ENCODE measurements at places on chromosomes 6 and 20. TPM values are rescaled to one million over a fixed set of nuclear protein-coding genes. Genes with fewer than 3 reads are reported as not detected.

- no peaks in the 10 kb centered on the region for H3K4me1 ChIP-seq
- no peak overlapping the region for H3K27ac ChIP-seq
- H3K4me3 ChIP-seq = no peak overlapping the region
- no peaks in the 10 kb centered on the region for H3K27me3 ChIP-seq
- H3K36me3 ChIP-seq = peaks cover 2% of the 10 kb centered on the region
Measured at GRCh38 chr20:11564491-11564890, 353.2 kb upstream of the BTBD3 start.

- H3K27ac ChIP-seq = no peak overlapping the region
- H3K36me3 ChIP-seq = no peaks in the 10 kb centered on the region
- no peak overlapping the region for H3K4me3 ChIP-seq
- no peak for DNase-seq
- H3K27me3 ChIP-seq = peaks cover 5% of the 10 kb centered on the region
Measured at GRCh38 chr6:147586044-147586443, 77.6 kb downstream of the SAMD5 start.

DNA sequence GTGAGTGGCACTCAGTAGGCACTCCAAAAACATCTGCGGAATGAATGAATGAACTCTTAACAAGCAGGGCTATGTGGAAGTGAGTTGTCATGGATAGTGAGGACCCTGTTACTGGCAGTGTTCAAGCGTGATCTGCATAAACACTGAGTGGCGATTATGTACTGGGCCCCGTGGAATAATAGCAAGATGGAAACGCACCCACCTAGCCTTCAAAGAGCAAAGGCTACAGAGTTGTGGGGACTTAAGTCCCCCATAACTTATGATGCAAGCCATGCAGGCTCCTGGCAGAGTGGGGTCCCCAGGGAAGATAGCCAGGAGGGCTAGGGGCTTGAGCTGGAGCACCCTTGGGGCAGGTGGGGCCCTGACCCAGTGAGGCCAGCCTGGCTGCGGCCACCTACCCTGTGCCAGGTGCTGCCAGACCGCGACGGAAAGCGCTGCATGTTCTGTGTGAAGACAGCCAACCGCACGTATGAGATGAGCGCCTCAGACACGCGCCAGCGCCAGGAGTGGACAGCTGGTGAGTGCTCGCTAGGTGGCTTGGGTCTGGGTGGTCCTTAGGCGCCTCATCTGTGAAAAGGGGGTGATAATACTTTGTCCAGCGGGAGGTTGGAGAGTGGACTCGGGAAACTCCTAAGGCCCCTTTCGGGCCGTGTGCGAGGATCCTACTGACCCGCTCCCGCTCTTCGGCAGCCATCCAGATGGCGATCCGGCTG is 20.0 kb downstream of the DEF6 start:
- H3K4me3 ChIP-seq = no peak overlapping the region
- peaks cover 20% of the 10 kb centered on the region for H3K36me3 ChIP-seq
- H3K27ac ChIP-seq = peak overlapping the region; percentile 1

GRCh38 chr6:65531533-65531932 is 175.5 kb downstream of the EYS start:
- H3K4me1 ChIP-seq = no peaks in the 10 kb centered on the region
- no peak overlapping the region for H3K4me3 ChIP-seq

DNA sequence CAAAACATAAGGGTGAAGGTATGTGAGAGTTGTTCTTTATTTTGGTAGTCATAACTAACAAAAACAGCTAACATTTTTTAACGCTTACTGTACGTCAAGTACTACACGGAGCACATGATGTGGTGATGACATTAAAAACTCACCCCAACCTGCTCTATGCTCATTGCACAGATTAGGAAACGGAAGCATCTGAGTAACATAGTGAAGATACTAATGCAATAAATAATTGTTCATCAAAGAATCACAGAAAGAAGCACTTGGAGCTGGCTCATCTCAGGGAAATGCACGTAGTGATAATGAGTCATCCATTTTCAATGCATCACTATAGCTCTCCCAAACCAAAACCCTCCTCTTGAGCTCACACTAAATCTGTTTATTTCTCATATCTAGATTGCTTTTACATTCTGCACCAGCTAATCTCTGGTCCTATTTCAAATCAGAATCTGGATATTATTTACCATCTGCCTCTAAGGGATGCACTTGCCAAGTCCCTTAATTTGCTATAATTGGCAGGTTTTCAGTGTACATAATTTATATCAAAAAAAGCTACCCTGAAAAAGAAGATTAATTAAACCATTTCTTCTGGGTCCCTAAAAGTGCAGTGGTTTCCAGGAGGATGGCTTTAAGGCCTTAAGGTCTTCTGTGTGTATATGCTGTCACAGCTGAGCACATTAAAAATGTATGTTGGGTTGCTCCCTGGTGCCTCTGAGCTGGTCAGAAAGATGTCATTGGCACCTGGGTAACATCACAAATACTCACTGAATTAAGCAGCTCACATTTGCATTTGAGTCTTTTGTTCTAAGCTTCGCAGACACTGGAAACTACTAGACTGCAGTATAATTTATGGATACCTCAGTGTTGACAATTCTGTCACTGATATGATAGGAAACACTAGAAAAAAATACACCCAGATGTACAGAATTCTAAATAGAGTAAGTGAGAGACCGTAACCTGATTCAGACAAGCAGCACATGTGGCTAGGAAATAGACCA is 677.4 kb upstream of the CITED2 start:
- no peaks in the 10 kb centered on the region for H3K36me3 ChIP-seq
- no peak overlapping the region for H3K4me3 ChIP-seq
- H3K4me1 ChIP-seq = no peaks in the 10 kb centered on the region
- peaks cover 6% of the 10 kb centered on the region for H3K27me3 ChIP-seq
- no peak overlapping the region for H3K27ac ChIP-seq
- DNase-seq = no peak

DNA sequence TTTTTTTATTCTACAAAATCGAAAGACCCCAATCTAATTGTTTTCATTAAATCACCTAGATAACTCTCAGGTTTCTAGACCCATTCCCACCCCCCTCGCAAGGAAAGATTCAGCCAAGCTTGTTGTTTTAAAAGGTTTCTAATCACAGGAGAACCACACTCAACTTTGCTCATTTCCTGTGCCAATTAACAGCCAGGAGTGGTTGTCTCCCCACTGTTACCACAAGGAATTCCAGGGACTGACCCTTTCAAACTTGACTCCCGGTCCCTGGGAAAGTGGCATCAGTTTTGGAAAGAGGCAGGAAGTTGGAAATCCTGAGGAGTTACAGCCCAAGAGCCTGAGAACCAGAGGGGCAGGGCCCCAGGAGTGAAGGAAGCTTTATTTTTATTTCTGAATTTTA is 561.3 kb upstream of the JAG1 start:
- no peaks in the 10 kb centered on the region for H3K36me3 ChIP-seq
- H3K4me1 ChIP-seq = no peaks in the 10 kb centered on the region
- no peak for DNase-seq
- H3K27me3 ChIP-seq = no peaks in the 10 kb centered on the region

Gene COL19A1
- total RNA-seq = 0.19 TPM

Data from activated T-cell treated with anti-CD3 and anti-CD28 coated beads, Interleukin-2, amount 50 U/mL, for 72 hours (primary cell).